ENCODE measurements at places on chromosomes 3 and 15. TPM values are rescaled to one million over a fixed set of nuclear protein-coding genes. Genes with fewer than 3 reads are reported as not detected.

- DNase-seq: no peak
Measured at GRCh38 chr3:152447511-152447910, 178.8 kb downstream of the MBNL1 start.

GRCh38 chr15:90039996-90040395 is 38.9 kb downstream of the ZNF710 start:
- no peak for DNase-seq

DNA sequence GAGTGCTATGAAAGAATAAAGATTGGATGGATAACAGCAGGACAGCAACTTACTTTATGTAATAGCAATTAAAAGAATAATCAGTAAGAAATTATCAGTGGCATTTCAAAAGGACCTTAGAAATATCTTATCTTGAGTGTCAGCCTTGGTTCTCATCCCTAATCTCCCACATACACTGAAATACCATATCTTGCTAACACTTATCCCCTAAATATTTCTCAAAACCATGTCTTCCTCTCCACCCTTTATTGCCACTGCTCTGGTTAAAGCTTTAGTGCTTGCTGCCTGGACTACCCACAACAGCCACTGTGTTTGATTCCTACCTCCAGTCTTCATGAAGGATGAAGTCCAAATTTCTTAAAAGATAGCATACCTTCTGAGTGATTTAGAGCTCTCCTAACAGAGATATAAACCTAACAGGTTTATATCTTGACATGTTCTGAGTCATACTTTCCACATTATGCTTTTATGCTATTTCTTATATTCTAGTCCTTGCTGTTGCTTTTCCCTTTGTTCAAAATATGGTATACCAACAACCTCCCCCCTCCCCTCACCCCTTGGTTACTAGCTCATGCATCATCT is 202.8 kb downstream of the RSRC1 start:
- DNase-seq: no peak

DNA sequence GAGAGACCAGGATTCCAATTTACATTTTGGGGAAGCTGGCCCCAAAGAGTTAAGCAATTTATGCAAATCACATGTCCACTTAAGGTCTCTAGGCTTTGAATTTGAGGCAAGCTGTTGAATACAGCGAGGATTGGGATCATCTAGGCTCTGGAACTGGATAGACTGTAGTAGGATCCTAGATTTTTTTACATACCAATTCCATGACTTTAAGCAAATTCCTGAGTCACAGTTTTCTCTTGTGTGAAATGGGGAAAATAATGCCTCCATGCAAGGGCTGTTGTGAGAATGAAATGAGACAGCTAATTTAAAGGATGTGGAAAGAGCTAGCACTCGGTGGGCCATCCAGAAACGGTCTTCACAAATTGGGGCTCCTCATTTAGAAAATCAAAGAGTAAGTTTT is 103.4 kb downstream of the MINAR1 start:
- no peak for DNase-seq

- no peak for DNase-seq
Measured at GRCh38 chr15:41019174-41019573, 65.9 kb downstream of the CHAC1 start.

DNA sequence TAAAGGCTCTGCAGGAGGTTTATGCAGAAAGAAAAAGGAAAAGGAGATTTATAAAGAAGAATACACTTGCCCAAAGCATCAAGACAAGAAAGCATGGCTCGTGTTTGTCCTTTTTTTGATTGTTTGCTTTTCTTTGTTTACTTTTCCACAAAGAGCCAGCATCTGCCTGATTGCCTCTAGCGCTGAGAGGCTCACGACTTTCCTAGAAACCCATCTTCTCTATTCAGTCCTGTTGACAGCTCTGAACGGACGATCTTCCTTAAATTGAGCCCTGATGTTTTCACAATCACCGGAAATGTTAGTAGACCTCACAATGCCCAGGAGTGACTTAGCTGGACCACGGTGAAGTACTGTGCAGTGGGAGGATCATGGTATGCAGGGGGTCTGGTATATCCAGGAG is 12.4 kb downstream of the GP5 start:
- no peak for DNase-seq

GRCh38 chr3:193559100-193559499 is 4.4 kb upstream of the ATP13A4 start:
- no peak for DNase-seq

DNA sequence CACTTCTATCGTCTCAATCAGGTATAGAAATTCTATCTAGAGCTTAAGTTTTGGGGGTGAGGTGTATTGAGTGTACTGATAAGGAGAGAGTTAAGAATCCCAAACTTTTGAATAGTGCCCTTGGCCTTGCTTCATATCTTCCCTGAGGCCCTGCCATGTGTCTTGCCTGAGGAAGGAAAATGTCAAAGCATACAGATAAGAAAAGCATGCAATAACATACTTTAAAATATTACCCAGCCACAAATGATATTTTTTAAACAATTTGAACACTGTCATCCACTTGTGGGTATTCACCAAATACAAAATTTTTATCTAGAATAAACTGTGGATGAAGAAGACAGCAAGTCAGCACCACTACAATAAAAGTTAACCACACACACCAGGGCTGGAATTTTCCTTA is 631.0 kb upstream of the ALCAM start:
- no peak for DNase-seq

- no peak for DNase-seq
Measured at GRCh38 chr3:154430014-154430413, at the start of gene GPR149. GPR149 (minus strand) TSS chr3:154430190; CDS start chr3:154429615, 575 bp downstream.

GRCh38 chr3:121630355-121630754 is 30.3 kb downstream of the HCLS1 start:
- DNase-seq: no peak

DNA sequence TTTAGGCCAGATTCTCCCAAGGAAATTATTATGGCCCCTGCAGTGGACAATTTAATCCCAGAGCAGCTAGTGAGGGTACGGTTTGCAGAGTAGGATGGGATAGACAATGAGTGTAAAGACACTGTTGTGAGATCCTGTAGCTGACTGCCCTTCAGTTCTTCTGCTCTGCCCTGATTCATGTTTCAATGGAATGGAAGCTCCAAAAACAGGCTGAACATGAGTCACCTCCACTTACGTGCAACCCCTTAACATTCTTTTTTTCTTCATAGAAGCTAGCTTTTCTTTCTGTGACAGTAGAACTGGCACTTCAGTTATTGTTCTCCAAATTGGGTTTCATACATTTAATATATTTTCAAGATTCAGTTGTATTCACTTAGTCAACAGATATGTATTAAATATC is 32.1 kb downstream of the CLDN18 start:
- DNase-seq: no peak

GRCh38 chr15:85164841-85165466 is 183.3 kb downstream of the PDE8A start:
- DNase-seq: no peak

DNA sequence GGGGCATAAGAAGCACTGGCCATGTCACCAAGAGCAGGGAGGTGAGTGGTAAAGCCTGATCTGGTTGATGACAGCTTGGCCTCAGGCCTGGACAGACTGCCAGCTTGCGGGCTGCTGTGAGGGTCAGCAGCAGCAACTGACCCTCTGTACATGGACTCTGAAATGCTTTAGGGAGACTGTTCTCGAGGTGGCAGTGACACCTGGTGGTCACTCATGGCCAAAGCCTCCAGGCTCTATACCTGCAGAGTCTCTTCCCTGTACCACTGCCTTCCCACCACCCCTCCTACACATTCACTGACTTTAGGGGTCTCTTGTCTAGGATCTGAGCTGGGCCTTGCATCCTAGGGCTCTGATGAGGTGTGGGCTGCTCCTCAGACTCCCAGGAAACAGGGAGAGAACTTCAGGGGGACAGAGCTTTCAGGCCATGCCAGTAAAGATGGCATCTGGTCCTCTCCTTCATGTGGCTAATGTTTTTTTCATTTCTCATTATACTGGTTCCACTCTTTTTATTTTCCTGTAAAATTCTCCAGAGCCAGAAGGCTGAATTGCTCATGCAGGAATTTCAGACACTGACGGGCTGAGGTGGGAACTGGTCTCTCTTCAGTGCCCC is 17.2 kb upstream of the TIMP4 start:
- no peak for DNase-seq

DNA sequence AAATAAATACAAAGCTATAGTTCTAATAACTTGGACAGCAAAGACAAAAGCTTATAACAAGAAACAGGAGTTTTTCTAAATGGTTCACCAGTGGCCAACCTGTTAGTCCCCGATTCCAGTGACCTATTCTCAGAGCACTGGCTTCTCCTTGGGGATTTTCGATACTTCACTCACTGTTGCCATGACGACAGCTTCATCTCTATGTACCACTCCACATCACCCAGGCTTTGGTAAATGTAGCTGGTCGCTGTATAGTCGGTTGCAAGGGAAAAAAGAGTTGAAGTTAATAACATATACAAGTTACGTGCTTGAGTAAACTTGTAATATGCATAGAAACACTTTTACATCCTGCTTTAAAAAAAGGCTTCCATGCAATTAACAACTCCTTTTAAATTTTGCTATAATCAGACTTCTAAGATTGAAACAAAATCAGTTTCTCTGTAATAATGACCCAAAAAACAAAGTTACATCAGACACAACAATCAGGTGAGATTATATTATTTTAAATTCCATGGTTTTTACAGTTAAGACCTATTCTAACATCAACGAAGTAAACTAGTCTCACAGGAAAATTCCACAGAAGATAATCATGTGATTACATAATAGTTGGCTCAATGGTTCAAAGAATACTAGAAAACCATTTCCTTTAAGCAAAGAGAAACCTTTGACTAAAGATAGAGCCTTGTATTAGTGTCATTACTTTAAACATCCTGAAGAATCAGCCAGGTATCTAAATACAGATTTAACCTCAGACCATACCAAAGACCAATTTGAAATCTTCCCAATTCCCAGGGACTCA is 2.9 kb downstream of the CCNL1 start:
- DNase-seq: no peak

GRCh38 chr3:113890256-113890900 is 51.8 kb downstream of the GRAMD1C start:
- no peak for DNase-seq

GRCh38 chr3:33829720-33830119 is 31.3 kb downstream of the PDCD6IP start:
- DNase-seq: no peak

DNA sequence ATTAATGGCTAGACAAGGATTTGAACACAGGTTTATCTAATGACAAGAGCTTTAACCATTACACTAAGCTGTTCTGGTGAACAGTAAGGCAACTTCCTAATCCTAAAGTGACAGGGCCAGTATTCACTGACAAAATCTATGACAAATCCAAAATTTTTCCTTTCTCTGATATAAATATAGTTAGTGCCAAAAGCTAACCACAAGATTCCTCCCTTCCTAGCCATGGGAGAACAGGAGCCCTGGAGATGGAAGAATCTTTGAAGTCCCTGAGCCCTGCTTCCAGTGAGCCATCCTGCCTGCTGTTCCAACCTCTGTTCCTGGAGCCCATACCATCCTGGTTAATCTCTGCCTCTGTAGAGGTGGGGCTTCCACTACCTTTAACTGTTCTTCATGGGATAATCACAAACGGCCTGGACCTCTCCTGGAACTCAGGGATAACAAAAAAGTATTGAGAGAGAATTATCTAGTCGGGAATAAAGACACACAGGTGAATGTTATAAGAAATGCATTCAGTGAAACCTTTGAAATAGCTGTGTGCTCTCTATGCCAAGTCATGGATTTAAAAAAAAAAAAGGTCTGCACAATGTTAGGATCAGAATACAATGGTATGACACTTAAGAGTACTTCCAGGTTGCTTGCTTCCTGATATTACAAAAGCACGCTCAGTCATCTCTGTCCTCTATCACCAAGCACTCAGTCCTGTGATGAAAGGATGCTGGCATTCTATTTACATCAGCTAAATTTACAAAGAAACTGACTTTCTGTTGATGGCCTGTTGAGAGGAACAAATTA is 235.8 kb downstream of the SUCLG2 start:
- DNase-seq: no peak

DNA sequence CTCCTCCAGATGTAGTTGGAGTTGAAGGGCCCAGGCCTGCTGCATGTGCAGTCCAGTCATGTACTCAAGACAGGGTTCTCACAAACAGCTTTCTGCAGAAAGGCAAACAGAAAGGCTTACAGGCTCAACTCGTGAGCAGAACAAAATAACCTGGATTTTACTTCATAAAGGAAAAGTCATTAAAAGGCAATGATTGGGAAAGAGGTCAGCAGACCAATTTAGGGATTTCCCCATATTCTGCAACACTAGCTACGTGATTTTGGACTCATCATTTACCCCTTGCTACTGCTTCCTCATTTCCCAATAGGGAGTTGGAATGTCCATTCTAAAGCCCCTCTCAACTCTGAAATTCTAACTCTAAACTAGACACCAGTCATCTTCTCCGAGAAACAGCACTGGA is 18.1 kb downstream of the METTL6 start:
- no peak for DNase-seq

GRCh38 chr3:49882166-49882565 is 12.5 kb upstream of the CAMKV start:
- no peak for DNase-seq

DNA sequence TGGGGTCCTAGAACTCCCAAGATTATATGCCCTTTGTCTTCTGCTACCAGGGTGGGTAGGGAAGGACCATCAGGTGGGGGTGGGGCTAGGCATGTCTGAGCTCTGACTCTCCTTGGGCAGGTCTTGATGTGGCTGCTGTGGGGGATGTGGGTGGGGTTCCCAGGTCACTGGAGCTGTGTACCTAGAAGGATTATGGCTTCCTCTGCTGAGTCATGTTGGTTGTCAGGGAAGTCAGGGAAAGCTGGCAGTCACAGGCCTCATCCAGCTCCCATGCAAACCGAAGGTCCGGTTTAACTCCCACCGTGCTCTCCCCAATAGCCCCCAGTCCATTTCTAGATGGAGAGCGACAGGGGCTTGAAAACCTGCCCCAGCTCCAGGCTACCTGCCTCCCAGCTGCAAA is 35.2 kb downstream of the EID1 start:
- no peak for DNase-seq

GRCh38 chr3:108599677-108600409 is 10.3 kb downstream of the DZIP3 start:
- no peak for DNase-seq

DNA sequence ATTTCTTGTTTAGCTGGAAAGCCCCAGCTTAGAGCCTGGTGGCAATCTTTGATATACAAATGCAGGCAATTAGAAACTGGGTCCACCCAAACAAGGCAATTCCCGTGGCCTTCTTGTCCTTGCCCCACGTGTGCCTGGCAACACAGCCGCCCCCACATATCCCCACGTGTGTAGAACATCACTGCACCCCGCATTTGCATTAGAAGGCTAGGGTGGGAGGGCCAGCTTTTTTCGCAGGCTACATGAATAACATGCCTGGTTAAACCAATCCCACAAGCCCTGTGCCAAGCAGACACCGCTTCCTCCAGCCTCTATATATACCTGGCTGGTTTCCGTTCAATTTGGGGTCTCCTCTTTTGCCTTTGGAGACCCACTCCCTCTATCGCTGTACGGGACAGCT is 250.2 kb downstream of the ZNF385D start:
- no peak for DNase-seq

Gene LAMB2
- total RNA-seq: 700 TPM

Gene AGTR1
- 17.3 TPM for total RNA-seq

Gene PARP15
- 2.9 TPM for total RNA-seq

Gene RFC4
- total RNA-seq: 10.8 TPM

Gene CDCP1
- 8.5 TPM for total RNA-seq

Gene VGLL4
- 48.0 TPM for total RNA-seq

Gene PGBD4
- 1.6 TPM for total RNA-seq

Gene GASK1A
- total RNA-seq: 10.1 TPM

Gene CD86
- 7.5 TPM for total RNA-seq

Gene PLS1
- 1.6 TPM for total RNA-seq

Gene RHOV
- total RNA-seq: 8.5 TPM

Gene IMPG2
- 0.33 TPM for total RNA-seq

Gene CILP
- total RNA-seq: 24.6 TPM

Gene RBP2
- total RNA-seq: not detected
